ENCODE measurements at places on chromosomes 6 and 20.

DNA sequence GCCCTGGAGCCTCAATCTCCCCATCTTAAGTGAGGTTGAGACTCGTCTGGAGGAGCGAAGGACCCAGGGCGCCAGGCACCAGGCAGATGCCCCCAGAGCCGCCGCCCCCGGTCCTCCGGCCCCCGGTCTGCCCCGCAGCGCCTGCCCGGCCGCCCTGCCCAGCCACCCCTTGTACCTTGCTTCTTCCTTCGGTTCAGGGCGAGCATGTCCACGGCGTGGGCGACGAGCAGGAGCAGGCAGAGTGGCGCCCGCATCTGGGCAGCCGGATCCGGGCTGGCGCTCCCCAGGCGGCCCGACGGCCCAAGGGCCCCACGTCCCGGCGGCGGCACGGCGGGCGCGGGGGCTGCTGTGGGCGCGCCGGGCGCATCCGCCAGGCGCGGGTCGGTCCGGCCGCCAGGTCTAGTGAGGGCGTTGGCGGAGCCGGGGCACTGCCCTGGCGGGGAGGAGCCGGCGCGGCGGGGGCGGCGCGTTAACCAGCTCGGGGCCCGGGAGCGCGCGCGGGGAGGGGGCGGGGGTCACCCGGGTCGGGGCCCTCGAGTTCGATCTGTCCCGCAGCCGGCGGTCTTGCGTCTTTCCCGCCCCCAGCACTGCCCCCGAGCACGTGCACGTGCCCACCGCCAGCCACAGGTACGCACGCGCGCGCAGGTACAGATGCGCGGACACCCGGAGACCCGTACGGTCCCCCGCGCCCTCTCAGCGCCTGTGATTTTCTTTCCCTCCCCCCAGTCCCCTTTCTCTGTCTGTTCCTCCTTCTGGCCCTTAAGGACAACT is at the start of gene RSPO4:
Gene RSPO4 (minus strand): TSS at position 401 of the 771 bp plus-strand sequence. CDS start 147 bp downstream, at position 254.
- no peak for DNase-seq

- no peak for DNase-seq
Observed at GRCh38 chr20:1896484-1897258, 1.5 kb downstream of the SIRPA start.

DNA sequence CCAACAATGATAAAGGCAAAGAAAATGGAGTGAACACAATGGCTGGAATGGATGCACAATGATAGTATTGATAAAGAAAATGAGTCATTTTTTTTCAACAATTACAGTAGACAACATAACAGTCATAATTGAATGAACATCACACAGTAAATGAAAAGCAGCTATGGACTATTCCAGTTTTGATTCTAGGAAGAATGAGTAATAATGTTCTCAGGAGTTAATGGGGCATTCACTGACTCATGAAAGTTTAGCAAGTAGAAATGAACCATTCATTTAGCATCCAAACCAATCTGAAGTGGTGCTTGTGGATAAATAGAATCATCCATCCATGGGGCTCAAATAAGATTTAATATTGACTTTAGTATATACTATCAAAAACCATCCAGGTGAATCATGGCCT is 1029.5 kb upstream of the GJE1 start:
- DNase-seq, result no peak

- DNase-seq, result no peak
Observed at GRCh38 chr6:125853756-125854155, 63.0 kb downstream of the NCOA7 start.

DNA sequence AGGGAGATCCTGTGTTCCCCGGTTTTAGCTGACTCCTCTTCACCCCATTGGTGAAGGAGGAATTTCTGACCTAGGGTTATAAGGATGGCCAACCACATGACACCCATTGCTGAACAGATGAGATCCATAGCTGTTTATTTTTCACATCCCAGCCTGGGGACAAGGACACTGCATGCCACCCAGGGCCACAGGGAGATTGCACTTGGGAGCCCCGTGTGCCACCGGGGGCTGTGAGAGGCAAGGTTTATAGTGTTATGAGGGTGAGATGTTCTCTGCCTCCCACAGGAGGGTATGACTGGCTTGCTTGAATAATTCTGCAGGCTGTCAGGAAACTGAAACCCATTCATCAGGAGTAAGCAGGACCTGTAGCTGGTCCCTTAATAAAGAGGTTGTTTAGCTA is 14.7 kb upstream of the SLPI start:
- DNase-seq, result no peak

DNA sequence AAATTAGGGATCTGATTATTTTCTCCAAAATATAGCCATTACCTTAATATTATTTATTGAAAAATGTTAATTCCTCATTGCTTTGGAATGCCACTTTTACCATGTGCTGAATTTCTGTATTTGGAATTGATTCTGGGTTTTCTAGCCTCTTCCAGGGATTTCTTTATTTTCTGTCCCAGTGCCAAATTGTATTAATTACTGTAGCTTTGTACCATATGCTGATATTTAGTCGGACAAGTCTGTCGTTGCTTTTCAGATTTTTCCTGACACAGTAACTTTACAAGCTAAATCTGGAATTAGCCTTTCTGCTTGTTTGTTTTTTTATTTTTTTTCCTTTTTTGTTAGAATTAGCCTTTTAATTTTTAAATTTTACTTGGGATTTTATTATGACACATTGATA is 10.9 kb upstream of the TMEM14B start:
- DNase-seq, result no peak

DNA sequence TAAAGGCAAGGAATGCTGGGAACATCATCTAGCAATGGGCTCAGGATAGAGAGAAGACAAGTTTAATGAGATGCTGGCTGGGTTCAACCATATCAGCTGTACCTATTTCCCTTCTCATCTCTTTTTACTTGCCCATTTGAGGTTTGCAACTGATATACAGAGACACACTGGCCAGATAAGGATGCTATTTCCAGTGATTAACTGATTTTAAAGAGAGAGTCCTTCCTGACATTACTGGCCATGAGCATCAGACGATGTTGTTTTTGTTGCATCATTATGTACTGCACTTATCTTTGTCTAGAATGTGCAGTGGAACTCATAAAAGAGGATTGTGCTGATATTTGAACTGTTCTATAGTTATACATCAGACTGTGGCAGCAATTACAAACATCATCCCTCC is 252.7 kb downstream of the BTBD3 start:
- DNase-seq, result no peak
